ENCODE measurements at places on chromosomes 13 and 19.

GRCh38 chr19:49807904-49808675, 5.0 kb downstream of the FUZ start:
- DNase-seq = no peak

DNA sequence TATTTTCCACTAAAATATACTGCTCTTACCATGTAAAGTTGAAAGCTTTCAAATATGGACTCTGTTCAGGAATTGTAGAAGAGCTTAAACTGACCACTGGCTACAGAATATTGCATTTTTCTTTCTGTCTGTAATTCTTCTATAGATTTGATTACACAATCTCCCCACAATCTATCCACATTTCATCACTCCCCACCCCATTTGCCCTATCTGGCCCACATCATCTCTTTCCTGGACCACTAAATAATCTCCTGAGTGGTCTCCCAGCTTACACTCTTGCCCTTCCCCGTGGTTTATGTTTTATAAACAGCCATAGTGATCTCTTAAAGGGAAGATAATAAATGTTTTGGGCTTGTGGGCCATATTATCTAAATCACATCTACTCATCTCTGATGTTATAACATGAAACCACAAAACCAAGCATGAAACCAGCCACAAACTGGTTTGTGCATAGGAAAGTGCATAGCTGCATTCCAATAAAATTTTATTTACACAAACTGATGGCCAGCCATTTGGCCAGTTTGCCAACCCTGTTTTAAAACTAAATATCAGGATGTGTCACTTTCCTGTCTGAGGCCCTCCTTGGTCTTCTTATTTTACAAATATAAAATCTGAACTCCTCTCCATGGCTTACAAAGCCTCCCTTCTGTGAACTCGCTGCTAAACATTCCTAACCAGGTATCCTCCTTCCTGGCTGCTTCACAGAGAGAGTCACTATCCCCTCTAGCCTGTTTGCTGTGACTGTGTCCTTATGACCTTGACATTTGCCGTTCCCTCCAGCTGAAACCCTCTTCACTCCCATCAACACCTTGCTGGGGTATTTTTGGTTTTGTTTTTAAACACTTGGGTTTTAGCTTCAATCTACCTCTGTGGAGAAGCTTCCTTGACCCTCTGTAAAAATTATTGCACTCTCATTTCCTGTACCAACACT, 500.9 kb downstream of the GPC6 start:
- DNase-seq = no peak

DNA sequence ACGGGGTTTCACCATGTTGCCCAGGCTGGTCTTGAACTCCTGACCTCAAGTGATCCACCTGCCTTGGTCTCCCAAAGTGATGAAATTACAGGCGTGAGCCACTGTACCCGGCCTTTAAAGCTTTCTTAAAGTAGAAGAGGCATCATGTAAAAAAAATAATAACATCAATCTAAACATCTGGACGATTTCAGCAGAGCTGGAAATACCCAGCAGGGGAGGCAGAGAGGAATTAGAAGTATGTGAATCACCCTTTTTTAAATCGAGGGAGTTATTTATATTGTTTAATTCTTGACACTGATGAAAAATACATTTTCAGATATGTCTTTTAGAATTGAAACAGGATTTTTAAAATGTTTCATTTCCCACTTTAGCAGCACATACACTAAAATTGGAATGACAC, 37.4 kb upstream of the MTIF3 start:
- DNase-seq = no peak

DNA sequence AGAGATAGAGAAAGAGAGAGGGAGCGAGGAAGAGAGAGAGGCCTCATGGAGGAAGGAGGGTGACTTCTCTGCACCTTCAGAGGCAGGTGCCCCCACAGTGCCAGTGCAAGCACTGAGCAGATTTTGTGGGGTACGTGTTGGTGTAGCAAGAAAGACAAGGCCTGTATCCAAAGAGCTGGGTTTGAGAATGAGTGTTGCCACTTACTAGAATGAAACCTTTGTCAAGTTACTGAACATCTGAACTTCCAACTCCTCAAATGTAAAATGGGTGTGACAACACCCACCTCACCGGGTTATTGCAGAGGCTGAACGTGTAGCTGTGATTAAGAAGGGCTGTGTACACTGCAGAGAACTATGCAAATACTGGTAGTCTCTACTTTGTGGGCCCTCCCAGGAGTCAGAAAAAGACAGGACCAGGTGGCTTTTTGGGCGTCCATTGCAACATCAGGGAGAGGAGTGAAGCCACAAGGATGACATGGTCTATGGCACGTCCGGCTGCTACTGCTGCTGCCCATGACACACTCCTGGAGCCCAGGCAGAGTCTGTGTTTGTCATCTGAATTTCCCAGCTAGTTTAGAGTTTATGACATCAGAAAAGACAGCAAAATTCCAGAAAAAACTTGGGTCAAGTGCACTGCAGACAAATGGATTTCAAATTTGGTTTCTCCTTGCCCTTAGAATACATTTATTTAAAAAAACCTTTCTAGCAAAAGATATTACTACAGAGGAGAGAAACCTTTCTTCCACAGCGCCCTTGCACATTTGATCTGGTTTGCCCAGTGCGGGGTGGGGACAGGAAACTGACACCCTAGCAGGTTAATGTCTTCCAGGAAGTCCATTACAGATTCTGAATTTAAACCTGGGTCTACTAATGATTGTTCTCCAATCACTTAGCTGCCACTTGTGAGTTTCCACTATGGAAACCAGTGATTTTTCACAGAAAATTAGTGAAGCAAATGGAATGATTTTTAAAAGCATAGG, 54.0 kb upstream of the ATP12A start:
- no peak for DNase-seq

GRCh38 chr13:97327086-97327485, 105.0 kb downstream of the MBNL2 start:
- DNase-seq = no peak

- no peak for DNase-seq
Measured at GRCh38 chr13:108115738-108116137, 99.6 kb downstream of the LIG4 start.

- DNase-seq = no peak
Measured at GRCh38 chr13:113785051-113786010, 26.3 kb downstream of the TMEM255B start.

DNA sequence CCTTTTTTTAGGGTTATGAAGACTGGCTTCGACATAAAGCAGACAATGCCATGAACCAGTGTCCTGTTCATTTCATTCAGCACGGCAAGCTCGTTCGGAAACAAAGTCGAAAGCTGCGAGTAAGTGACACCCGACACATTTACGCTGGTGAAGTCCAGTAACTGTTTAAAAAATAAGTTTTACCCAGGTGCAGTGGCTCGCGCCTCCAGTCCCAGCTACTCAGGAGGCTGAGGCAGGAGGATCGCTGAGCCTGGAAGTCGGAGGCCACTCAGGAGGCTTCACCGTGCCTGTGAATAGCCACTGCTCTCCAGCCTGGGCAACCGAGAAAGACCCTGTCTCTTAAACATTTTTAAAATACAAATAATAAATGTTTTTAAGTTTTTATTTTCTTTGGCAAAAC, 120.8 kb downstream of the ATP11A start:
- DNase-seq = no peak

- no peak for DNase-seq
Measured at GRCh38 chr13:76379341-76380105, 506.7 kb downstream of the KCTD12 start.

GRCh38 chr19:55146705-55147273, 2.2 kb downstream of the TNNT1 start:
- DNase-seq = no peak

GRCh38 chr19:12757544-12758274, 6.1 kb downstream of the BEST2 start:
- DNase-seq = no peak
